ENCODE measurements at places on chromosomes 7 and 10.

DNA sequence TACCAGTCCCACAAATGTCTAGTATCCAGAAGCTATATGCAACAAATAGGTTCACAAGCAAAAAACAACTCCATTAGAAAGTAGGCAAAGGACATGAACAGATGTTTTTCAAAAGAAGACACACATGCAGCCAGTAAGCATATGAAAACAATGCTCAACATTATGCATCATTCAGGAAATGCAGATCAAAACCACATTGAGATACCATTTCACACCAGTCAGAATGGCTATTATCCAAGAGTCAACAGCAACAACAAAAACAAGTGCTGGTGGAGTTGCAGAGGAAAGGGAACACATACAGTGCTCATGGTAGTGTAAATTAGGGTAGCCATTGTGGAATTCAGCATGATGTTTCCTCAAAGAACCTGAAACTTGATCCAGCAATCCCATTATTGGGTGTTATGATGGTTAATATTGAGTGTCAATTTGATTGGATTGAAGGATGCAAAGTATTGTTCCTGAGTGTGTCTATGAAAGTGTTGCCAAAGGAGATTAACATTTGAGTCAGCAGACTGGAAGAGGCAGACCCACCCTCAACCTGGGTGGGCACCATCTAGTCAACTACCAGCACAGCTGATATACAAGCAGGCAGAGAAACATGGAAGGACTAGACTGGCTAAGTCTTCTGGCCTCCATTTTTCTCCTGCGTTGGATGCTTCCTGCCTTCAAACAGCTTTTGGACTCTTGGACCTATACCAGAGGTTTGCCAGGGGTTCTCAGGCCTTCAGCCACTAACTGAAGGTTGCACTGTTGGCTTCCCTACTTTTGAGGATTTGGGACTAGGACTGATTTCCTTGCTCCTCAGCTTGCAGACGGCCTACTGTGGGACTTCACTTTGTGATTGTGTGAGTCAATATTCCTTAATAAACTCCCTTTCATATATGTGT lies 218.4 kb upstream of the SEMA3D start:
- DNase-seq = no peak

GRCh38 chr7:744854-745430 lies 17.9 kb upstream of the PRKAR1B start:
- no peak for DNase-seq

DNA sequence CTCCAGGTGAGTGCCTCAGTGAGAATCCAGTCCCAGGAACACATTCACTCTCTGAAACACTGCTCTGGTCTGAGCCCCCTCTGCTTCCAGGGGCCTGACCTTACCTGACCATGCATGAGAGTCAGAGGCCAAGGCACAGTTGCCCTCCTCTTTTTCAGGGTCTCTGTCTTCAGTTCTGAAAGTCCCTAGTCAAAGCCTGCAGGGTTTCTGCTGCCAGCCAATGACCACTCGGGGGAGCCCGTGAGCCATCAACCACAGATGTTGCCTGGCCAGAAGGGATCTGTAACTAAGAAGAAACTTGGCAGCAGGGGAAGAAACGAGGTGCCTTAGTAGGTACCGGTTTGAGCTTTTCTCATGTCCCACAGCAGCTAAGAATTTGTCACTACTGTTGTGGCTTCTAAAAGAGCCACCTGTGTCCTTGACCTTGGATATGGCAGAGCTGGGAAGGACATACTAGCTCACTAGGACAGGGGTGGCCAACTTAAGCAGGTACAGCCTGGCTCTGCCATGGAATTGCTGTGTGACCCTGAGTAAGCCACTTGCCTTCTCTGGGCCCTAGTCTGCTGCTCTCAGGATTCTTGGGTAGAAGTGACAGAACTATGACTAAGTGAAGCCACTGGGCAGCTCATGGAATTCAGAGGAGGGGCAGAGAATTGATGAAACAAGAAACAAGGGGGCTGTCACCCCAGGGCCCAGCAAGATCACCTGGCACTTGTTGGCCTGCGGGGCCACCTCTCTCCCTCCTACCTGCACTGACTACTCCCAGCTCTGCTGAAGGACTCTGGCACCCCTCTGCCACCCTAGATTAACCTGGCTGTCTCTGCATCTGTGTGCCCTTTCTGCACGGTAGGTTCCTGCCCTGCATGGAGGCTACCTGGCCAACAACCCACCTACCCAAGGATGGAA lies 83.8 kb upstream of the GPR26 start:
- peak; percentile 44 for DNase-seq

- DNase-seq = no peak
These were observed 73.4 kb downstream of the ZMYND11 start for GRCh38 chr10:208616-209015.

DNA sequence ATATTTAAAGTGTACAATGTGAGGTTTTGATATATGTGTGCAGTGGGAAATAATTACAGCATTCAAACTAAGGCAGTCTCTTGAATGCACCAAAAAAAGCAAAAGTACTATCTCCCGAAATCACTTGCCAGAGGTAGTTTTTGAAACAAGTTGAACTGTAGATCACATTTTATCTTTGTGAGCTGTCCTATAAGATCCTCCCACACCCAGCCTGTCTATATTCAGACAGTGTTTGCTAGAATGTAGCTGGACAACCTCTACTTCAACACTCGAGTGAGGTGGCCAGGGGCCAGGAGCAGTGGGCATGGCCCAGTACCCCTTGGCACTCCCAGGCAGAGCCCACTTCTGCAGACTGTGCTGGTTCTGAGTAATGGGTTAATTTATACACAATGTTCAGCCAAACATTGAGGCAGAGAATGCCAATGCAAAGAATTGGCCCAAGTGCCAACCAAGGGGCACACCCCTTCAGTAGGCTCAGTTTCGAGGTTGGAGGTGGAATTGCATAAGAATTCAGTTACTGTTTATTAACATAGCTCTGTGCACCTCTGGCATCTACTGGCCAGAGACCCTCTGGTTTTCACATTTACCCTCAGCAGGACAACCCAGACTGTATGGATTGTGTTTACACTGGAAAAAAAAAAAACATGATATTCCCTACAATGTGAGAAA lies 70.5 kb downstream of the AHR start:
- DNase-seq = no peak

DNA sequence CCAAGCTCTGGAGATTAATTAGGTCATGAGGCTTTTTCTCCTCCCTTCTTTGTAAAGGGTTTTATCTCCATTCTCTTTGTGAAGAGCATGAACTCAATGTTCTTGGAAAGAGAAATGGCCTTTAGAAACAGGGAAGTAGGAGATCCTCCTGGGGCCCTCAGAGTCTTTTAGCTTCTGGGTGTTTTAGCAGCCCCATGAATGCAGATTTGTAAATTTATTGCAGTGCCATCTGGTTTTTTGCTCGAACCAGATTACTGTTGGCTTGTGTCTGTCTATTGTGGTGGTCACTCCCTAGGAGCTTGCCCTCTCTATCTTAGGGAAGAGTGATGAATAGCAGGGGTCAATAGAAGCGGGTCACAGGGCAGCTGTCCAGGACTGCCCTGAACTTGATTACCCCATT lies 110.6 kb downstream of the BTRC start:
- DNase-seq = no peak

GRCh38 chr10:79178614-79179163 lies 109.9 kb downstream of the ZMIZ1 start:
- DNase-seq = no peak

GRCh38 chr7:113797420-113798010 lies 121.3 kb downstream of the PPP1R3A start:
- no peak for DNase-seq

GRCh38 chr10:4357911-4358310 lies 468.1 kb upstream of the AKR1E2 start:
- no peak for DNase-seq

- DNase-seq = no peak
These were observed 292.0 kb downstream of the WDR37 start for GRCh38 chr10:1347962-1348772.

DNA sequence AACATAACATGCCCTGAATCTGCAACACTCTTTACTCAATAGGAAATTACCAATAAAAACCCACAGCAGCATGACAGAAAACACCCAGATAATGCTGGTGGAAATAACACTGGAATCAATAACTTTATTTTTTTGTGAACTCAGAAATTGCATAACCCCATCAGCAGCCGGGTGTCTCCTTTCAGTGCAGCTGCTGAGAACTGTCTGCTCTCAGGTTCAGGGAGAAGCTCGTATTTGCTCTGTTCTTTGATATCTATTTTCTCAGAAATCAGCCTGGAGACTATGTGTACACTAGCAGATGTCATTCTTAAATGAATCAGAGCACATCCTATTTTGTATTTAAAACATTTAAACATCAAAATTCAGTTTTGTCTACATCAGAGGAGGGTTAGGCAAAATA lies 506.0 kb downstream of the POM121L12 start:
- no peak for DNase-seq

GRCh38 chr7:945556-946255 lies 8.8 kb downstream of the ADAP1 start:
- DNase-seq = no peak

GRCh38 chr7:94029976-94030375 lies 25.8 kb upstream of the BET1 start:
- no peak for DNase-seq

GRCh38 chr10:125116652-125117310 lies 43.6 kb downstream of the CTBP2 start:
- DNase-seq = no peak
